HT-29 (cell line): ENCODE measurements at places on chromosomes 4 and X.

DNA sequence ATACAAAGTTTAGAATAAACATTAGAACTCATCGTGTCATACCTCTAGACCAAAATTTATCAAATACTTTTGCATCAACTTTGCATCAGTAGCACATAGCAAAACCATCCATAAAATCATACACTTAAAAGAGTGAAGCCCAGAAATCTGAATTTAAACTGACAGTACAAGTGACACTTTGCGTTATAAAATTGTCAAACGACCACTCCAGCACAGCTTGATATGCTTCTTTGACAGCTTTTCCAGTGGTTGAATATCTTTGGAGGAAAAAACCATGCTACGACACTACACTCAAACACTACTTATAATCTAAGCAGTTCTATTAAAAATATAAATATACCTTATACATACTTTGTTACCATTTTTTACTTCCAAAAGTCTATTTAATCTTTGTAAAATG is 1644.4 kb downstream of the STIM2 start:
- no peak for DNase-seq

GRCh38 chr4:8077181-8078108 is 81.2 kb downstream of the ABLIM2 start:
- DNase-seq: no peak

DNA sequence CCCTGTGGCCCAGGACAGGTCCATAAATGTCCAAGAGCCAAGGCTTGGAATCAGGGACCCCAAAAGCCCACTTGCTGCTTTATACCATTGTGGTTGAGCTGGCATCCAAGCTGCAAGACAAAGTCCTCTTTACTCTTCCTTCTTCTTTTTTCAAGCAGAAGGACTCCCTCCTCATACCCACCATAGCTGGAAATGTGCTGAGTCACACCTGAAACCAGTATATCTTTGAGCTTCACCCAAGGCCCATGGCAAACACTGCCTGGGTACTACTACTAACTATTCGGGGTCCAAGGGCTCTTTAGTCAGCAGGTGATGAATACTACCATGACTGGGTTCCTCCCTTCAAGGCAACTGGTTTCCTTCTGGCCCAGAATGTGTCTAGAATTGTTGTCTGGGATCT is 37.3 kb upstream of the NMU start:
- no peak for DNase-seq

- no peak for DNase-seq
These were observed 190.3 kb downstream of the TRIML1 start for GRCh38 chr4:188329521-188329920.

- no peak for DNase-seq
These were observed 6.8 kb downstream of the METAP1 start for GRCh38 chr4:99002279-99002678.

DNA sequence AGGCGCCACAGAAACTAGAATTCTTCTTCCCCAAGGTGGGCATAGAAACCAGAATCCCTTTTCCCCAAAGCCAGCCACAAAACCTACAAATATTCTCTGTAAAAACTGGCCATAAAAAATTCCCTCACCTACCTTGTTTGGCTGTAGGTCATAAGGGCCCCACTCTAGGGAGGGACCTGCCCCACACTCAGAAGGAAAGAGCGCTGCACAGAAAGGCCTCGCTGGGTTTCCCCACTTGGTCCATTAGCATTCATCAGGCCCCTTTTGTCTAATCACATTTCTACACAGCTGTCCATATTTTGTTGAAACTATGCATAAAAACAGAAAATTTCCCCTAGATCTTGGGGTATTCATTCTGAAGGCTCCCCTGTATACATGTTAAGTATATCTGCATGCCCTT is 54.1 kb downstream of the PHKA2 start:
- DNase-seq: no peak

- DNase-seq: peak; percentile 75
These were observed at the start of gene ALPK1 for GRCh38 chr4:112296949-112297880. Gene ALPK1 (plus strand): TSS chr4:112297369.

GRCh38 chr4:31518796-31519250 is 798.7 kb downstream of the PCDH7 start:
- peak; percentile 12 for DNase-seq

DNA sequence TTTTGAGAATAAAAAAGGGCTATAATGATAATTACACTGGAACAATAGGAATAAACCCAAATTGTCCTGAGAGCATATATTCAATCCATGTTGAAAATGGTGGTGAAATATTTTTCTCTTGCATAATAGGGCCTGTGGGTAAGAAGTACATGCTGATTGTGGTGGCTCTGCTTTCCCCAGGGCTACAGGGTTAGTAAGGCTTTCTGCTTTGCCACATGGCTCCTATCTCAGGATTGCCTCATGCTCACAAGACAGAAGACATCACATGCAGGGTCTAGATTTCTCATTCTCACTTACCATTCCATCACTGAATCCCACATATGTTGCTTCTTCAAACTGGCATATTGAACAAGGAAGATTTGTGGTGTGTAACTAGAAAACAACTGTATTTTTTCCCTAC is 12.4 kb upstream of the VEGFC start:
- no peak for DNase-seq

GRCh38 chrX:63475200-63475599 is 124.1 kb upstream of the SPIN4 start:
- peak; percentile 4 for DNase-seq

DNA sequence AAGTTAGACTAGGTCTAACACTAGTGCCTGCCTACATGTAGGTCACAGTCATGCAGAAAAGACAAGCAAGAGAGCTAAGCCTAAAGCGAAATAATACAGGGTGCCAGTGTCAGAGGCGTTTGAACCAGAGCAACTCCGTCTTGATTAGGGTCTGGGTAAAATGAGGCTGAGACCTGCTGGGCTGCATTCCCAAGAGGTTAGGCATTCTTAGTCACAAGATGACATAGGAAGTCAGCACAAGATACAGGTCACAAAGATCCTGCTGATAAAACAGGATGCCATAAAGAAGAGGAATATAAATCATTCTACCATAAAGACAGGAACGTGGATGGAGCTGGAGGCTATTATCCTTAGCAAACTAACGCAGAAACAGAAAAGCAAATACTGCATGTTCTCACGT is 120.9 kb downstream of the BEND2 start:
- DNase-seq: no peak

- DNase-seq: no peak
These were observed 34.0 kb upstream of the ENPP6 start for GRCh38 chr4:184251670-184251980.

- DNase-seq: no peak
These were observed 76.1 kb upstream of the PPP2R3B start for GRCh38 chrX:462853-463252.

GRCh38 chrX:44747317-44747716 is 96.5 kb upstream of the DUSP21 start:
- no peak for DNase-seq

- DNase-seq: no peak
These were observed 233.6 kb upstream of the RPS6KA3 start for GRCh38 chrX:20500171-20500865.

DNA sequence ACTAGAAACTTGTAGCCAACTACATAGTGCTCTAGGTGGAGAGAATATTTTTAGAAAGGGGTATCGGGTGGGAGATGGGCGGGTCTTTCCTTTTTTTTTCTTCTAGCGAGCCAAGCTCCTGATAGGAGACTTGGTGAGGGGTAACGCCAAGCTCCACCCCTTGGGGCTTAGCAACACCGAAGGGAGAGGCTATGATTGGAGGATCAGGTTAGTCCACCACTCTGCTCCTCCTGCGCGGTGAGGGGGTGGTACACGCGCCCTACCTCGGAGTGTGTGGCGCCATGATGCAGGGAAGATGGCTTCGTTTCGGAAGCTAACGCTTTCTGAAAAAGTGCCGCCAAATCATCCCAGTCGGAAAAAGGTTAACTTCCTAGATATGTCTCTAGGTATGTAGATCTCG is at the start of gene LUZP4:
Gene LUZP4 (plus strand): TSS at position 251 of the 400 bp plus-strand sequence. CDS start 45 bp downstream, at position 296.
- no peak for DNase-seq

DNA sequence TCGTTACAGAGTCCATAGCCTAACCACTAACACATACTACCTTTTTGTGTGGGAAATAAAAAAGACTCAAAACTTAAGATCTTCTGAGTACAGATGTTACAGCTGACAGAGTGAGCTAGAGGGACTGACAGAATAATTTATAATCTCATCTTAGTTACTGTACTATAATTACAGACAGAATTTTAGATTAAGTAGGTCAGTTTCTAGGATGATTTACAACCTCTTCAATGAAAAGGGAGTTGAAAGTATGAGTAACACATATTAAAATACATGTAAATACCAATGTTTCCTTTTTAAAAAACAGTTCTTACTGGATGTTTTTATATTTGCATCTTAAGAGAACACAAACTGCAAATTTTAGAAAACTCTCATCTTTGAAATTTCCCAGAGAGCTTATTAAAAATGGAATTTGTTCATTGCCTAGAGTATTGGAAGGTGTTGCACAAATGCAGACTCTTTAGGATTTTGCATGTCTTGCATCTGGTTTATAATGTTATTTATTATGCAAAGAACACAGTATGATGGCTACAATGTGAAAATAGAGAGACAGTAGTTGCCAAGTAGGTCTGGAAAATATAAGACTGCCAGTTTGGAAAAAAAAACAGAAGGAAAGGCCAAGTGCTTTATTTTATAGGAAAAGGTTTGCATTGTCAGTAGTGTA is 24.2 kb upstream of the CCNG2 start:
- no peak for DNase-seq

DNA sequence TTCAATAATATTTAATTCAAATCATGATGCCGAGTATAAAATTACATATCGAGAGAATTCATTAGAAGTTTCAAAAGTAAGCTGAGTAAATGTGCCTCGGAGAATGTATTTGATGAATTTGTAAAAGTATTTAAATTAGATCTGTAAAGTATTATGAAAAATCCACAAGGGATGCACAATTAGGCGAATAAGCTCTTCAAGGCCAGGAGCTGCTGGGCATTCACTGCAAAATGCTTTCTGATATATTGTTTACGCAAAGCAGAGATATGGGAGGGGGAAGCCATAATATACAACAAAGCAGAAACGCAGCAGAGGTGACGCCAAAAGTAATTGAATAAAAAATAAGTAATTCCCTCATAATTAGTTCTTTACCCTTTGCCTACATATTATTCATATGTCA is 1121.5 kb upstream of the TENM3 start:
- DNase-seq: no peak
